ENCODE measurements at places on chromosomes 5 and 9. TPM values are rescaled to one million over a fixed set of nuclear protein-coding genes. Genes with fewer than 3 reads are reported as not detected.
A peak's percentile ranks its signal among the peaks of the same experiment; 100 is the strongest.

MFAP3 gene
- 39.3 TPM for total RNA-seq

PCDHB3 gene
- total RNA-seq, result 0.10 TPM

HCN1 gene
- total RNA-seq, result not detected

GFI1B gene
- total RNA-seq, result not detected

NME5 gene
- total RNA-seq, result 3.9 TPM

PCDHB4 gene
- not detected for total RNA-seq

SLC6A7 gene
- total RNA-seq, result not detected

DNA sequence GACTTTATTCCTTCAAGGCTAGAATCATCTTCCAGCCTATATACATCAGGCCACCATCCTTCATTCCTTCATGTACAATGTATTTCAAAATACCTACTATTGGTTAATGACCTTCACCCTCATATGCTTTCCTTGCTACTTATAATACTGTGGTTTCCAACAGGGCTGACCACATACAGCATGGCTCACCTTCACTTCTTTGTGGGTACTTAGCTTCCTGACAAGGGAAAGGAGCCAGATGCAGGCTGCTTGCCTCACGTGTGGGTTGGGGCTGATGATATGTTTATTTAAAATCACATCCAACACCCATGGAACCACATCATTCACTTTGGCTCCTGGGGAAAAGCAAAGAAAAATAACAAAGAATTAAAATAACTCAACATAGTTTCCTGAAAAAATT is 63.9 kb upstream of the OR2K2 start:
- H3K27me3 ChIP-seq, result no peaks in the 10 kb centered on the region
- no peaks in the 10 kb centered on the region for H3K4me1 ChIP-seq
- no peak overlapping the region for H3K27ac ChIP-seq

GRCh38 chr9:136372561-136373299 is 739 bp downstream of the CARD9 start:
- peak overlapping the region; percentile 52 for H3K27ac ChIP-seq
- peak overlapping the region; percentile 26 for H3K4me3 ChIP-seq
- peak; percentile 81 for DNase-seq
- H3K27me3 ChIP-seq, result no peaks in the 10 kb centered on the region
- no peaks in the 10 kb centered on the region for H3K4me1 ChIP-seq

GRCh38 chr5:64147849-64148441 is 17.7 kb upstream of the RNF180 start:
- peaks cover 12% of the 10 kb centered on the region for H3K27me3 ChIP-seq
- H3K4me3 ChIP-seq, result no peak overlapping the region
- no peaks in the 10 kb centered on the region for H3K36me3 ChIP-seq
- no peak overlapping the region for H3K27ac ChIP-seq
- peak; percentile 59 for DNase-seq
- no peaks in the 10 kb centered on the region for H3K4me1 ChIP-seq

DNA sequence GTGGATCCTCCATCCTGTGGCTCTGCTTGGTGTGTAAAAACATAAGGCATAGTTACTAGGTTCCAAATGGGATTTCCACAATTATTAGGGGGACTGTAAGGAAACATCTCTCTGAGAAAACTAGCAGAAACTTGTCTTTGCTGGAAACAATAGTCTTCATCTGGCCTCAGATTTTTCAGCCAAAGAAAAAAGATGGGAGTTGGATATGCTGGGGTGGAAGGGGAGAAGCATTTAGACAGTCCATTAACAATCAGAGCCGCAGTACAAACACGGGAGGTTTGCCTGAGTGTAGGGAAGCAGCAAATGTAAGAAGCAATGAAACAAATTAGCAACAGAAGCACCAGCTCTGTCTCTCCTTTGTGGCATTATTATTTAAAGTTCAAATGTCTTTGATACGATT is 402.7 kb upstream of the ZNF608 start:
- no peaks in the 10 kb centered on the region for H3K27me3 ChIP-seq
- no peak overlapping the region for H3K27ac ChIP-seq
- H3K36me3 ChIP-seq, result no peaks in the 10 kb centered on the region
- H3K4me1 ChIP-seq, result no peaks in the 10 kb centered on the region
- no peak for DNase-seq

DNA sequence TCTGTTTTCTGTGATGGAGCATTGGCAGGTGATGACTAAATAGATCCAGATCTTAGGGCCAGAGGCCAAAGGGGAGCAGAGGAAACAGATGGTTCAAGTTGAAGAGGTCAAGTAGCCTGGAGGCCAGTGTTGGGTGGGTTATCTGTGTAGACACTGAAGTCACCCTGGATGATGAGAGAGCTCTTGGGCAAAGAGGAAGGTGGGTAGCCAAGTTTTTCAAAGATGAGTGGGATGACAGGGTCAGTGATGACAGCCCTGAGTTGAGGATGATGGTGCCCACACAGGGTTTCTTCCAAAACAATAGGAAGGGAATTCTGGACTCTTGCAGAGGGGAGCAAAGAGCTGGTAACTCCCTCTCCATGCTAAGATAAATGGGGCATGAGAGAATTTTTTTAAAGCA is 76.6 kb downstream of the CD180 start:
- H3K4me3 ChIP-seq, result no peak overlapping the region
- no peak for DNase-seq
- no peaks in the 10 kb centered on the region for H3K27me3 ChIP-seq
- H3K36me3 ChIP-seq, result no peaks in the 10 kb centered on the region

DNA sequence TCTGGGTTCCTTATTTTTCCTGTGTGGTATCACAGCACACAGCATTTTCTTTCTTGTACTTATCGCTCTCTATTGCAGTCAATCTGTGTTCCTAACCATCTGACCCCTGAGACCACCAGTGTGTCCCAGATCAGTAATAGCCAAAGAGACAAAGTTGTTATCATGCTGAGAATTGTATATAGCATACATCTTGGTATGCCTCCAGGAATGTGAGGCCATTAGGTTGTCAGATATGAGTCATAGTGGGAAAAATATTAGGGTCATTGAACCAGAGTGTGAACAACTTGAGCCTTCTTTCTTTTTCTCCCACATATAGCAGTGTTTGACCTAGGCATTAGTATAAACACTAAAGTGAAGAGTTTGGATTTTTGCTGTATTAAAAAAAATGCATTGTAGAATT is 106.3 kb downstream of the NDUFAF2 start:
- no peak for DNase-seq
- no peaks in the 10 kb centered on the region for H3K27me3 ChIP-seq
- peak overlapping the region; percentile 14 for H3K27ac ChIP-seq
- no peaks in the 10 kb centered on the region for H3K36me3 ChIP-seq
- H3K4me3 ChIP-seq, result no peak overlapping the region

DNA sequence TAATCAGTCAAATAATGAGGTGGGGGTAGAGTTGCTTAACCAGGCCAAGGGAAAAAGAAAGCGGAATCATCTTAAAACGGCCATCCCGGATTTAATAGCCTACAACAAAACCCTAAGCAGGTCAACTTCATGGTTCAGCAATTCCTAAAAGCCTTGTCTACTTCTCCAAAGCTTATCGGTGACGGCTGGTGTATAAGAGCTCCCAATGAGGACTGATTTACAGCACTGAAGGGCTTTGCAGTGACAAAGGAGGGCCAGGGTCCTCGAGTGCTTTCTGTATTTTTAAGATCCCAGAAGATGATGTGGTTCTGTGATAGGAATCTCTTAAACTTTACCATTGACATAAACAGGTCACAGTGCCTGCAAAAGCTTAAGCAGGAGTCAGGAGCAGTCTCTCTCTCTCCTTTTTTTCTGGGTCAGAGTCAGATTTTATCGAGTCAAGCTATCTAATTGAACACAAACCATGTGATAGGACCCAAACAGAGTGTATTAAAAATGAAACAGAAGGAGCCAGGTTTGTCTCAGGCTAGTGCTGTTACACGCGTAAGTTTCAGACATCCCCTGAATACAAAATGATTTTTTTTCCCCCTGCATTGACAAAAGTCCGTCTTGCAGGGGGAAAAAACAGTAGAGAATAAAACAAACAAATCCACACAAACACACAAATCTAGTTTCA is 663.6 kb upstream of the ZNF608 start:
- no peaks in the 10 kb centered on the region for H3K27me3 ChIP-seq
- H3K36me3 ChIP-seq, result peaks cover 34% of the 10 kb centered on the region

GRCh38 chr9:133341369-133342068 is 5.5 kb upstream of the SURF6 start:
- H3K27ac ChIP-seq, result no peak overlapping the region
- H3K27me3 ChIP-seq, result no peaks in the 10 kb centered on the region
- H3K4me3 ChIP-seq, result no peak overlapping the region
- no peaks in the 10 kb centered on the region for H3K4me1 ChIP-seq
- H3K36me3 ChIP-seq, result peaks cover 16% of the 10 kb centered on the region
- no peak for DNase-seq

DNA sequence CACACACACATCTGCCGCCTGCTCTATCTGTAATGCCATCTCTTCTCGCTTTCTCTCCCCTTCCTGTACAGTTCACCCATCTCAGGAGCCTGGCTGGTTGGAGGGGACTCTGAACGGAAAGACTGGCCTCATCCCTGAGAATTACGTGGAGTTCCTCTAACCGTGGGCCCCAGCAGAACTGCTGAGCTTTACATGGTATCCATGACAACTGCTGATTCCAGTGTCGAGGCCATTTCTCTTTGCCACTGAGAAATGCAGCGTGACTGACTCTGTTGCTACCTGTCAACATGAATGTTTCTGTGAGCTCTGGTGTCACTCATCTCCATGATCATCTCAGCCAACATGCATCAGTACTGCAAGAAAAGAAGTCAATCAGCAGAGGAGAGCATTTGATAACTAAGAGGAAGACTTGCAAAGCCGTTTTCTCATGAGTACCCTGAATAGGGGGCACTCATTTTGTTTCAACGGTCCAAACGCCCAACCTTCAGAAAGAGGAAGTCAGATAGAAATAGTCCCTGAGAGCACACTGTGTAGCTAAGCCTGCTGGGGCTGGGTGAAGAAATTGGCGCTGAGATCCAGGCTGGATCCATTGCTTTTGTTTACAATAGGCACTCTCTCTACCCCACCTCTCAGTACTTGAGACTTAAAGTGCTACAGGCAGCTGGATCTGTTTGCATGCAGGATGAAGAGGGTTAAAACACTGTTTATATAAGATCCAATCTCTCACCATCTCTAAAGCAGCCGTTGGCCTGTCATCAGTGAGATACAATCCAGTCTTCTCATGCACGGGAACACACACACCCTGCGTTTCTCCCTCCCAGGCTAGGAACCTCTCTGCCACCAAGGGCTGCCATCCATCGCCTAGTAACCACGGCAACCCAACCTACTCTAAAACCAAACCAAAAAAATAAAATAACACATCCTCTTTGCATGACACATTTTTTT is 180.9 kb downstream of the NR3C1 start:
- H3K27ac ChIP-seq, result no peak overlapping the region
- no peak overlapping the region for H3K4me3 ChIP-seq
- peaks cover 21% of the 10 kb centered on the region for H3K4me1 ChIP-seq
- no peaks in the 10 kb centered on the region for H3K27me3 ChIP-seq
- DNase-seq, result no peak
- H3K36me3 ChIP-seq, result peaks cover 13% of the 10 kb centered on the region

- no peaks in the 10 kb centered on the region for H3K4me1 ChIP-seq
- no peak for DNase-seq
- H3K36me3 ChIP-seq, result no peaks in the 10 kb centered on the region
Measured at GRCh38 chr9:134642385-134643181, 980 bp downstream of the COL5A1 start.

- no peaks in the 10 kb centered on the region for H3K27me3 ChIP-seq
- DNase-seq, result no peak
- no peak overlapping the region for H3K4me3 ChIP-seq
- no peaks in the 10 kb centered on the region for H3K4me1 ChIP-seq
Measured at GRCh38 chr9:108392877-108393276, 462.9 kb downstream of the ACTL7B start.

DNA sequence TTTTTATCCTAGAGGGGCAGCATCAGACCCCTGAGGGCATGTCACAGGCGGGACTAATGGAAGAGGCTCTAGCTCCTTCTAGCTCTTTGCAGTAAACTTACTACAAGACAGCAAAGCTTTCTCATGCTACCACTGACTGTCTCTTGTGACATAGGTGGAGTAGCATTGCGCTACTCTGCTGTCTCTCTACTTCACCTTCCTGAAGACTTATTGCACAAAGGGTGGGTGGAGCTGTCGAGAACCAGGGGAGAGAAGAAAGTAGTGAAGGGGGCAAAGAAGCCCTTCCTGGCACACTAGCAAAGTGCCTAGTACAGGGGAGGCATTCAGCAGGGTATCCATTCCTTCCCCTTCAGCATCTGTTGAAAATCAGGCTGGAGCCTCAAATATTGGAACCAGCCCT is 36.1 kb upstream of the NEK6 start:
- peak overlapping the region; percentile 33 for H3K27ac ChIP-seq
- no peak overlapping the region for H3K4me3 ChIP-seq
- no peaks in the 10 kb centered on the region for H3K27me3 ChIP-seq
- no peak for DNase-seq
- H3K36me3 ChIP-seq, result peaks cover 7% of the 10 kb centered on the region

DNA sequence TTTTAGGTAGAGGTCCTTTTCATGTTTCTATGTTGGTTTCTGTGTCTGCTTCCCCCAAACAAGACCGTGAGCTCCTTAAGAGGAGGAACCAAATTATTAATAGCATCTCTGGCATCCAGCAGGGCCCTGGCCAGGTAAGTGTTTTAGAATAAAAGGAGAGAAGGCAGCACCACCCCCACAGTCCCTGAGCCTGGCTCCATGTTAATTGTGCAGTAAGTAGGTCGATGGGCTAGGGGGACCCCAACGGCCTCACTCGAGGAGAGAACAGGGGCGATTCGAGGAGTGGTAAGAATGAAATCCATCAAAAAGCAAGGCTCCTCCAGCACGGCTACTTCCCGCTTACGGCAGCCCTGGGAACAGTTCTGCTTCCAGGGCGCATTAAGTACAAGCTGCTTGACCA is 67.0 kb downstream of the GABBR2 start:
- H3K4me1 ChIP-seq, result no peaks in the 10 kb centered on the region
- H3K36me3 ChIP-seq, result no peaks in the 10 kb centered on the region
- H3K4me3 ChIP-seq, result no peak overlapping the region
- H3K27me3 ChIP-seq, result peaks cover 67% of the 10 kb centered on the region
- DNase-seq, result no peak

GRCh38 chr5:180201051-180201987 is 7.7 kb downstream of the RASGEF1C start:
- no peak for DNase-seq
- H3K36me3 ChIP-seq, result no peaks in the 10 kb centered on the region
- H3K27me3 ChIP-seq, result no peaks in the 10 kb centered on the region
- no peaks in the 10 kb centered on the region for H3K4me1 ChIP-seq

DNA sequence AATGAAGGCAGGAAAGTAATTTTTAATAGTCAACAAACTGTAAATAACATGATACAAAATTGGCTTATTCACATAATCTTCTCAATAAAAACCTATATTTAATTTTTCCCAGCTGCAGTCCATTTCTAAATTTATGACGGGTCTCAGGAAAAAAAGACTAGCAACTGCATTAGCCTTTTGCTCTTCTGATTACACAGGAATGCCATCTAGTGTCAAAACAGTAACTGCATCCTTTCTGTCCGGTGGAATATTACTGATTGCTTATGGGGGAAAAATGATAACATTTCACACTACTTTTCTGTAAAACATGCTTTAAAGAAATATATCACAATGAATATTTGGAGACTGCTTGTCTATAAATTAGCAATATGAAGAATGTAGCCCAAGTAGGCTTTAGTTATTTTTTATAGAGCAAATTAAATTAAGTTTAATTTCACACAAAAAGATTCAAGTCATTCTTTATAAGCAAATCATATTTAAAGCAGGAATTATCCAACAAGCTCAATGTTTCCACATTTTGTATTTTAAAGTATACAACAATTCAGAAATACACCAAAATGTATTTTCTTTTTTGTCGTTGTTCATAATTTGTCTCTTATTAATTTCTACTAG is 534.7 kb downstream of the CDH10 start:
- H3K27me3 ChIP-seq, result no peaks in the 10 kb centered on the region
- no peak overlapping the region for H3K27ac ChIP-seq
- H3K4me1 ChIP-seq, result no peaks in the 10 kb centered on the region
- H3K36me3 ChIP-seq, result no peaks in the 10 kb centered on the region

GRCh38 chr9:98935071-98935505 is 8.6 kb upstream of the COL15A1 start:
- H3K4me3 ChIP-seq, result no peak overlapping the region
- no peaks in the 10 kb centered on the region for H3K4me1 ChIP-seq
- H3K27me3 ChIP-seq, result peaks cover 59% of the 10 kb centered on the region
- H3K36me3 ChIP-seq, result no peaks in the 10 kb centered on the region

Measured in Calu3 (cell line).